ENCODE measurements at places on chromosomes 5 and 9. TPM values are rescaled to one million over a fixed set of nuclear protein-coding genes. Genes with fewer than 3 reads are reported as not detected.

DNA sequence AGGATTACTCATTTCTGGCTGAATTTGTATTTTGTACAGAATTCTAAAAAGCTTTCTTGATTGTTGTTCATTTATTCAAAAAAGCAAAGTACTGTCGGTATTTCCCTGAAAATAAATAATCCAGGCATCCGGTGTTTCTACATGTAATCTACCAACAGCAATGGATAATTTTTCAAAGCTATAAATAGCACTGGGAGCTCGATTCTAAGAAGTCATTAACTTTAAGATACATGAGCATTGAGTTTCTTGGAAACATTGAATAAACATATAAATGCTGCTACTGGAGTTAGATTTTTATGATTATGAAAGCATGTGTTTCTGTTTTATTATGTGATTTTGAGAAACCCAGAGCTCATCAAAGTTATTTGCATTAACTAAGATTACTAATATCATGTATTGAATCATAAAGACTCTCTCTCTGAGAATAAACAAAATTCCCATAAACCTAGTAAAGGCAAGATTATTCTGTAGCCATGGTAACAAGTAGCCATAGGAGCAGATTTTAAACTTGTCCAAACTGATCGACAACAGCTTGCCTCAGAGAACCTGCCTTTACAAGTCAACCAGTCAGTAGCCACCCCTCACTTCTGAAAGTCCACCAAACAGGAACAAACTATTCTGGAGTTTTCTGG is 197.0 kb downstream of the DRD1 start:
- DNase-seq: no peak

DNA sequence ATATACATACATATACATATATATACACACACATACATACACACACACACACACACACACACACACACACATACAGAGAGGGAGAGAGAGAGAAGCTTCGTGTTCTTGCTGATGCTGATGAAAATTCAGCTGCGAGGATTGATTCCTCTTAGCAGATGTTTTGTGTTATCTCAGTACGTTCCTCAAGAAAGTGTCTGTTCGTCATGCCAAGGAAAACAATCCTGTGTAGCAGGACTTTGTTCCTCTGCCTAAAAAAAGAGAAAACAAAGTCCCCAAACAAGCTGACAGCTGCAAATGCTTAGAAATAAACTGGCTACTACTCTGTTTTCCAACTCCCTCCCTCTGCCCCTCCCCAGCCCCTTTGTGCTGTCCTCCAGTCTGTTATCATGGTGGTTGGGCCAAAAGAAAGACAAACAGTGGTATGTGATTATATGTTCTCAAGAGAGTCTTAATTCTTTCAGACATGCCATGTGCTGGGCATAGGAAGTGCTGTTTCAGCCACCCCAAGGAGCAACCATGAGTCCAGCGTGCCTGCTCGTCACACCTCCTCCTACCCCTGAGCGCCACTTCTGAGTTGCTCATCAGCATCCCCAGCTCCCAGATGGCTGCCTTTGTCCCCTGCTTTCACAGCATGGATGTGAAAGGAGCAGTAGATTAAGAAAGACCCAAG is 71.5 kb upstream of the EQTN start:
- DNase-seq: no peak

DNA sequence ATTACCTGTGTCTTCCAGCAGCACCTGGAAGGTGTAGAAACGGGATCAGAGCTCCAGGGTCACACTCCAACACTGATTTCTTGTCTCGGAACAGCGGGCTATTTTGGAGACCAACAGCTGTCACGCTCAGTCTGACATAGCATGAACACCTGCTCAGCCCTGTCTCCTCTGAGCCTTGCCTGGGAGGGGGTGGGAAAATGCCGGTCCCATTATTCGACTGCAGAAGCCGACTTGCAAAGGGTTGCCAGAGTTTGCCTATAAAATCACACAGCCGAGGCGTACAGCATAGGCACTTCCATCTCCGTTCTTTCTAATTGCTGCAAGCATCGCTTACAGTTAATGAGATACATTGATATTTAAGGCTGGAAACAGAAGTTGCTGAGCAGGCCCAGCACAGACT is 300.8 kb upstream of the MSX2 start:
- DNase-seq: no peak

DNA sequence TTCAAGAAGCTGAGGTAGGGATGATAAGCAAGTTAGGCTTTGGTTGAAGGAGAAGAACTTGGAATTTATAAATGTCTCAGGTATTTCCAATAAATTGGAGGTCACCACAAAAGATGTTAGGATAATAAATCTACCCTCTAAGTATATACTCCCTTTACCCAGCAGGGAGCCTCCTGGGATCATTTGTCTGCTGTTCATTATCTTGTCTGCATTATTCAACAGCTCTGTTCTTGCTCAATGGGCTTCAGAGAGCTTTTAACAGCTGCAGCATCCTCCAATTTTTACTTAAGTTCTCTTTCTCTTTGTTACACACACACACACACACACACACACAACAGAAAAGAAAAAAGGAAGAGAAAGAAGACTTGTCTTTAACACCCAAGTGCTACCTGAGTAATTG is 51.7 kb upstream of the VPS13A start:
- DNase-seq: no peak

DNA sequence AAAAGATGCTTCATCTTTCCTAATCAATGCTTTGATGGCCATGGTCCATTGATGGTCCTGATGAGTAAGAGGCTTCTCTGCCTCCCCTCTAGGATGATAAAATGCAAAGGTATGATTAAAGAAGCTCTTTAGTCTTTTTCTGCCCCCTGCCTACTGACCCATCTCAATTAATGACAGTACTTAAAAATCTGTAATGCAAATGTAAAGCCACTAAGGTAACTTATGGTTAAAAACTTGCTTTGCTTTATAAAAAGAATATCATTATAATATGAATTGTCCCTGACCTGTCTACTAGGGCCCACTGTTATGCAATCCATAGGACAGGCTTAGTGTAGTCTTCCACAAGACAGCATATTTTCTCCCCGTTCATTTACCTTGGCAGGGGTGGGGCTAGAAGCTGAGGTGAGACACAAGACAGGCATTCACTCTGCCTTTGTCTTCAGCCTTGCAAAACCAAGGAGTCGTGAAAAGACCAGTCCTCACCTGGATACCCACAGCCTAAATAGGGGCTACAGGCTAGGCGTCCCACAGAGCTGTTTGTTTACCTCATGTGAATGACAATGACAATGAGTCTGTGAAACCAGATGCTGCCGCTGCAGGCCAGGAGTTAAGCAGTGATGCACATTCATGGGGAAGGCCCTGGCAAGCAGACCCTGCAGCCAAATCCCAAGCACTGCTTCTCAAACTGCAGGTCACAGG is 60.4 kb downstream of the BNC2 start:
- DNase-seq: no peak

GRCh38 chr9:20597862-20598261 is 24.4 kb downstream of the MLLT3 start:
- DNase-seq: no peak

DNA sequence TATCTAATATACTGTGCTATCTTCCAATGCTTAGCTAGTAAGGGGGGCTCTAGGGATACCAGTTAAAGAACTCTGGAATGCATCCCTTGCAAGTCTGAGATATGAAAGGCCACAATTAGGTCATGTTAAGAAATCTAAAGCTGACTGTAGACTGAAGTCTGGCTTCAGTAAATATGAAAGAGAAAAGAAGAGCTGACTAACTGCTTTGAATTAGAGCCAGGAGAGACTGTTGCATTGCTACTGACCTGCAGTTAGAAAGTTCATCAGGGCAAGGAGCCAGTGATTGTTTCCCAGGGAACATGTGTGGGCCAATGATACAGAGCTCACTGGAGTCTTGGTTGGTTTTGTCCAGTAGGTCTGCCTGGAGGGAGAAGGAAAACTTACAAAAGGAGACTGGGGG is 472.1 kb upstream of the TNC start:
- DNase-seq: no peak

The SAXO1 gene
- not detected for total RNA-seq

The AMBP gene
- total RNA-seq: not detected

The AK1 gene
- 83.8 TPM for total RNA-seq

The SPINK5 gene
- total RNA-seq: 2.0 TPM

Measured in chondrocyte (in vitro differentiated cells).